Effector memory CD4-positive, alpha-beta T cell (primary cell): ENCODE measurements at places on chromosomes 12 and 14.
A peak's percentile ranks its signal among the peaks of the same experiment; 100 is the strongest.

DNA sequence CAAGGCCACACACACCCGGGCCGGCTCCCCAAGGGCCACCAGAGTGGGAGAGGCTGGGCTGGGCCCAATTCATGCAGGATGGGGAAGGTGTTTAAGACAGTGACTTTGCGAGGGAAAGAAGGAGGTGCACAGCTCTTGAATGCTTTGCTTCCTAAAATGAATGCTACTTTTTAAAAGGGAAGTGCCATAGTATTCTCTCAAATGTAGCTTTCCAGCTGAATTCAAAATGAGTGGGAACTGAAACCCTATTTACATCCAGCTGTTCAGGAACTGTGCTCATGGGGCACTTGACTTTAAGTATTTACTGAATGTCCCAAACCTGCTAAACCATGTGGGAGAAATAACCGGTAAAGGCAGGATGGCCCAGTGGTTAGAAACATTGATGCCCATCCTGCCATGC, 7.6 kb downstream of the ITPK1 start:
- DNase-seq: no peak

DNA sequence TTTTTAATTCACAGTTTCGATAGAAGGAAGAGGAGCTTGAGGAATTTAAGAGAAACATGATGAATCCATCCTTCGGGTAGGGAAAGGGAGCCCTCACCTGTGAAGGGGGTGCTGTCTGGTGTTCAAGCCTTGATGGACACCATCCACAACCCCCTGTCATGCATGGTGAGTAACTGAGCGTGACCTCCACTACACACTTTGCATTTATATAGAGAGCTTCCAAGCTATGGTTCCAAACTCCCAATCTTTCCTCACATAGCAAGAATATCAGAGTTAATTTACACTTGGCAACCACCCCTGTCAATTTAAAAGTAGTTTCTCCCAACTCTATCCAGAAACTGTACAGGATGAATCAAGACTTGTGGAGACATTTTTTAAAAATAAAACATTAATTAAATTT, 13.1 kb upstream of the NID2 start:
- DNase-seq: no peak

- DNase-seq: no peak
Measured at GRCh38 chr12:43869184-43869583, 33.3 kb downstream of the TMEM117 start.

GRCh38 chr12:46124848-46125619, 134.7 kb upstream of the SCAF11 start:
- peak; percentile 38 for DNase-seq

GRCh38 chr12:9039397-9039977, 50.1 kb downstream of the KLRG1 start:
- DNase-seq: no peak

DNA sequence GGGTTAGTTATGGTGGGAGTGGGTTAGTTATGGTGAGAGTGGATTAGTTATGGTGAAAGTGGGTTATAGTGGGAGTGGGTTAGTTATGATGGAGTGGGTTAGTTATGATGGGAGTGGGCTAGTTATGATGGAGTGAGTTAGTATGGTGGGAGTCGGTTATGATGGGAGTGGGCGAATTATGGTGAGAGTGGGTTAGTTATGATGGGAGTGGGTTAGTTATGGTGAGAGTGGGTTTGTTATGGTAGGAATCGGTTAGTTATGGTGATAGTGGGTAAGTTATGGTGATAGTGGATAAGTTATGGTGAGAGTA, 22.1 kb upstream of the SFSWAP start:
- no peak for DNase-seq

DNA sequence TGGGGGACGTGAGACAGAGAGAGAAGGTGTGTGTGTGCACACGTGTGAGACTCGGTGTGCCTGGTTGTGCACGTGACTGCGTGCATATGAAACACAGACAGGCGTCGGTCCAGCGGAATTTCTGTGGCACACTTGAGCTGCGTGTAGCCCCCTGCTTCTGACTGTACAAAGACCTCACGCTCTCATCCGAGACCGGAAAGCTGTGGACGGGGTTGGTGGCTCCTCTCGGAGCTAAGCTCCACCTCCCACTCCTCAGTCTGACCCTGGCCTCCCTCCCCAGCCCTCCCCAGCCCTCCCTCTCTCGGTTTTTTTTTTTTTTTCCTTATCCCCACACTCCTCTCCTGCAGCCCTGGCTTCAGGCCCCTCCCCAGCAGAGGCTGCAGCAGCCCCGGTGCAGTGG, 8.3 kb upstream of the C14orf180 start:
- no peak for DNase-seq

DNA sequence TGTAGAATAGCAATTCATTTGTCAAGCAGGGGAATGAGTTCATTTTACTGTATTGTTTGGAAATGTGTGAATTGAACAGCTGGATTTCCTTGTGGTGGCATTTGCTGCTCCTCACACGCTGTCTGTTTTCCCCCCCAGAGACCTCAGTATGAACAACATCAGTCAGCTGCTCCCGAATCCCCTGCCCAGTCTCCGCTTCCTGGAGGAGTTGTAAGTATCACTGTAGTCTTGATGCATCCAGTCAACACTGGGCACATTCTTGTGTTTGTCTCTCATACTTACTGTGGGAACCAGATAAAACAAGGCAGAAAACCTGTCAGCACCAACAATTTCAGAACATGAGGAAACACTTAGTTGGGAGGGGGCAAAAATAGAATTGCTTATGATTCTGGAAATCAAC, 64.9 kb downstream of the LGR5 start:
- no peak for DNase-seq

- no peak for DNase-seq
Measured at GRCh38 chr12:13182881-13183280, 13.6 kb upstream of the EMP1 start.

- no peak for DNase-seq
Measured at GRCh38 chr14:57066887-57067513, 201.7 kb downstream of the EXOC5 start.

GRCh38 chr12:121537814-121538698, 42.8 kb downstream of the KDM2B start:
- DNase-seq: no peak

DNA sequence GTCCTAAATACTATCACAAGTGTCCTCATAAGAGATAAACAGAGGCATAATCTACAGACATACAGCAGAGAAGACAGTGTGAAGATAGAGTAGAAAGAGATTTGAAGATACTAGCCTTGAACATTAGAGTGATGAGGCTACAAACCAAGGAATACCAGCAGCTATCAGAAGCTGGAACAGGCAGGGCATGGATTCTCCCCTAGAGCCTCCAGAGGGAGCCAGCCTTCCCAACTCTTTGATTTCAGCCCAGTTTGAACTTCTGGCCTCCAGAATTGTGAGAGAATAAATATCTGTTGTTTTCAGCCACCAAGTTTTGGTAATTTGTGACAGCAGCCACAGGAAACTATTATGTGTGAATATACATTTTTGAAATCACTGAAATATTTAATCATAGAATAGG, 47.2 kb downstream of the CCDC91 start:
- no peak for DNase-seq

DNA sequence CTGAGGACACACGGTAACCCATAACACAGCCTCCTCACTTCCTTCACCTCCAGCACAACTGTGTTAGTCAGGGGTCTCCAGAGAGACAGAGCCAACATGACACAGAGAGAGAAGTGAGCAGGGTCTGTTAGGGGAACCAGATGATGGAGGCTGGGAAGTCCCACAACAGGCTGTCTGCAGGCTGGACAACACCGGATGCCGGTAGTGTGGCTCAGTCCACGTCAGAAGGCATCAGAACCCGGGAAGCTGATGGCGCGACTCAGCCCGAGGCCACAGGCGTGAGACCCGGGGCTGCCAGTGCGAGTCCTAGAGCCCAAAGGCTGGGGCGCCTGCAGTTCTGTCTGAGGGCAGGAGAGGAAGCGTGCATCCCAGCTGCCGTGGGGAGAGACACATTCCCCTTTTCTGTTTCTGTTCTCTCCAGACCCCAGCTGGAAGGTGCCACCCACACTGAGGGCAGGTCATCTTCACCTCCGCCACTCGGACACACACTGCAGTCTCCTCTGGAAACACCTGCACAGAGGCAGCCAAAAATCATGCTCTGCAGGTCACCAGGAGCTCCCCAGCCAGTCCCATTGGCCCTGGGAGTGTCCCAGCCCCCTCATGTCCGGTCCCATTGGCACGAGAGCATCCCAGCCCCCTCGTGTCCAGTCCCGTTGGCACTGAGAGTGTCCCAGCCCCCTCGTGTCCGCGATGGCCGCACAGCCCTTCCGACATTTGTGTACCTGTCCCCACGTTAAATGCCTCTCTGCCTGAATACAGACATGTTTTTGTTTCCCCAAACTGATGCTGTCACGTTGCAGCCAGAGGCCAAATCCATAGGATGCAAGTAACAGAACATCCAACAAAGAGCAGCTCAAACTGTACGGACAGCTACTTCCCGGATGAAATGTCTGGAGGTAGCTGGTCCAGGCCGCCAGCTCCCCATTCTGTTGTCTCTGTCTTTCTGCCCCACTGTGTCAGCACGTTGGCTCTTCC, 7.9 kb upstream of the FBRSL1 start:
- no peak for DNase-seq

DNA sequence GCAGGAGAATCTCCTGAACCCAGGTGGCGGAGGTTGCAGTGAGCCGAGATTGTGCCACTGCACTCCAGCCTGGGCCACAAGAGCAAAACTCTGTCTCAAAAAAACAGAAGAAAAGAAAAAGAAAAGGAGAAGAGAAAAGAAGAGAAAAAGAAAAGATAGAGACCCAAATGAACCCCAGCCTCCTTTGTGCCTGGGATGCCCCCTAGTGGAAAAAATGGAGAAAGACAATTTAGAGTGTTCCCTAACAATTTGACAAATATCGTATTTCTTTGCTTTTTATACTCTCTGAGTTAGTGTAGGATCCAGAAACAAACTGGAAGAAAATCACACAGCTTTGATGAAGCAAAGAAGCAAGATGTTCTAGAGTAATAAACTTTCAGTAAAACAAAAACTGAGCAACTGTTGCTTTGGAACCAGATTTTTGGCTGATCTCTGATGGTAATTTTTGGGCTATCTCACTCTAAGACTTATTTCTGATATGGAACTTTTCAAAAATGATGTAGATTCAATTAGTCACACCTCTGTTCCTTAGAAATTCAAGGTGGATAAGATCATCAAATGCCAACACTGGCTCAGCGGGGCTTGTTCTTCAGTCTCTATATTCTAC, 18.6 kb upstream of the PRKAB1 start:
- DNase-seq: no peak

GRCh38 chr14:55731881-55732498, 152.0 kb downstream of the KTN1 start:
- peak; percentile 7 for DNase-seq
